ENCODE measurements at places on chromosomes 1 and 21. TPM values are rescaled to one million over a fixed set of nuclear protein-coding genes. Genes with fewer than 3 reads are reported as not detected.

MAB21L3 gene
- 0.24 TPM for total RNA-seq

SPRR2G gene
- total RNA-seq: not detected

GRCh38 chr1:246526915-246527314 lies 19.8 kb upstream of the SMYD3 start:
- H3K4me1 ChIP-seq: peaks cover 6% of the 10 kb centered on the region
- peaks cover 16% of the 10 kb centered on the region for H3K36me3 ChIP-seq
- H3K4me3 ChIP-seq: no peak overlapping the region
- H3K27me3 ChIP-seq: peaks cover 18% of the 10 kb centered on the region
- H3K27ac ChIP-seq: no peak overlapping the region

DNA sequence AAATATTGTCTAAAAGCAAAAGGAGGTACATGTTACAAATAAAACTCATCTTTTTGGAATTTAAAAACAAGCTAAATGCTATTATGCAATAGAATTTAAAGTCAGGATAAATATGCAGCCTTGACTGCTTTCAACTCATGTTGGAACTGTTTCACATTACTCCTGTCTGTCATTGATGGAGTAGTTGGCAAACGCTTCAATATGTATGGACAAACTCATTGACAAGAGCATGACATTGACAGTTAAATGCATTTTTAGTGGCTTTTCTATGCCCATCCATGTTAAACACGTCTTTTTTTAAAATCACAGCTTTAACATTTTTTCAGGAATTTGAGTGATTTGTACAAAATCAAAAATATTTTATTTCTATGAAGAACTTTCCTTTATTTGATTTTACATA lies 1560.5 kb downstream of the KCNT2 start:
- DNase-seq: no peak
- H3K36me3 ChIP-seq: no peaks in the 10 kb centered on the region
- no peaks in the 10 kb centered on the region for H3K27me3 ChIP-seq
- no peak overlapping the region for H3K27ac ChIP-seq

DNA sequence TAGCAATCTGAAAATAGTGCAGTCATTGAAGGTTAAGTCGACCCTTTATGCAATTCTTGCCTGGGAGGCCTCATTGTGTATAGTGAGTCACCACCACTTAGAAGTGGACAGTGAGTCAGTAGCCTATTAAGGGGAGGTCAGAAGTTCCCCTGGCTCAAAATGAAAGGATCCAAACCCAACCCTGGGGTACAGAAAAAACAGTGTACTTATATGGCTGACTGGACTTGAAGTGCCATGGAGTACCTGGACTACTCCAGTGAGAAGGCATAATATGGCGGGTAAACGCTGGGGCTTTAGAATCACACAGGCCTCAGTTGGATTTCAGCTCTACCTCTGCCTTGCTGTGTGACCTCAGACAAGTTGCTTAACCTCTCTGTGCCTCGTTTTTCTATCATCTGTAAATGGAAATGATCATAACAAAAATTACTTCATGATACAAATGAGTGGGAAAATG lies 2.2 kb upstream of the BCL9 start:
- peak; percentile 95 for DNase-seq
- peaks cover 7% of the 10 kb centered on the region for H3K27me3 ChIP-seq
- peaks cover 6% of the 10 kb centered on the region for H3K4me1 ChIP-seq
- peak overlapping the region; percentile 54 for H3K27ac ChIP-seq
- no peak overlapping the region for H3K4me3 ChIP-seq
- no peaks in the 10 kb centered on the region for H3K36me3 ChIP-seq

CAMK1G gene
- total RNA-seq: 5.1 TPM

DIO1 gene
- total RNA-seq: not detected

- H3K27me3 ChIP-seq: no peaks in the 10 kb centered on the region
- H3K27ac ChIP-seq: no peak overlapping the region
- no peaks in the 10 kb centered on the region for H3K36me3 ChIP-seq
- DNase-seq: no peak
Measured at GRCh38 chr21:22201126-22201525, 1202.9 kb downstream of the NCAM2 start.

DNA sequence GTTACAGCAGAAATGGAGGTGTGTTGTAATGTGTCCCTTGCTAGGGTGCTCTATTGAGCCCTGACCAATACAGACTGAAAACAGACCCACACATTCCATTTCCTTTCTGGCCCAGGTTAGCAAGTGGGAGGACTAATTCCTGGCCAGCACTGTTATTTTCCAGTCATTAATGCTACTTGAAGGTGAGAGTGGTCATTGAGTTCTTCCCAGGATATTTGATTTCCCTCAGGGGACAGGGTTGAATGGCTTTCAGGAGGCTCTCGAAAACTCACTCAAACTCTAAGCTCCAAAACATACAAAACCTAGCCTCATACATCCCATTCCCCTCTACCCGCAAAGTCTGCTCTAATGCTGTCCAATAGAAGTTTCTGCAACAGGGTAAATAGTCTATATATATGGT lies 6.2 kb downstream of the LRRC52 start:
- DNase-seq: no peak
- H3K36me3 ChIP-seq: no peaks in the 10 kb centered on the region
- H3K4me3 ChIP-seq: no peak overlapping the region
- no peak overlapping the region for H3K27ac ChIP-seq
- peaks cover 5% of the 10 kb centered on the region for H3K27me3 ChIP-seq

DNA sequence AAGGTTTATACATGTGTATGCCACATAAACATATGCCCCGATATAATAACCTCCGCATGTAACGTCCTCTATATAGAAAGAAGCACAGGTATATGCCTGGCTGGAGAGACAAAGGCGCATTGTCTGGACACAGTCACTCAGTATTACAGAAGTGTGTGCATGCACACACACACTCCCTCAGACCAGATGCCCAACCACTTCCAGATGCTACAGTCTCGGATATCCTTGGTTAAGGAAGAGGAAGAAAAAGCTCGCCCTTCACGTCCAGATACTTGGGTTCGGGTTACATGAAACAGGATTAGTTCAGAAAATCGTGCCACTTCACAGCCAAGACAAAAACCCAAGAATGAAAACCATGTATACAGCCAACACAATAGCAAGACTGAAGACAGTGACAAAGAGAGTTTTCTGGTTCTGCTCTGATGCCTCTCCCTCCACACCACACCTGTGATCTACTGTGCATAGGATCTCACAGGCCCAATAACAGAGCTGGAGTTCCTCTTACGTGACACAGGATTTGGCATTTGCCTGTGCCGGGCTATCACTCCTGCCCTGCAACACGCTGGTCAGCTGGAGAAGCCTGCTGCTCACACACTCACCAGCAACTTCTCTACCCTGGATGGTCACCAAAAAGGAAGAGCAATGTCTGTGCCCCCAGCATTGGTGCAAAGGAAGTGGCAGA lies 75.0 kb downstream of the SSBP3 start:
- peaks cover 89% of the 10 kb centered on the region for H3K4me1 ChIP-seq
- H3K27me3 ChIP-seq: no peaks in the 10 kb centered on the region
- DNase-seq: no peak
- H3K27ac ChIP-seq: peak overlapping the region; percentile 11
- H3K36me3 ChIP-seq: peaks cover 5% of the 10 kb centered on the region

GRCh38 chr1:156510709-156511108 lies 10.1 kb upstream of the MEF2D start:
- H3K27ac ChIP-seq: peak overlapping the region; percentile 81
- H3K4me1 ChIP-seq: peaks cover 52% of the 10 kb centered on the region
- H3K27me3 ChIP-seq: no peaks in the 10 kb centered on the region

IFNLR1 gene
- not detected for total RNA-seq

DNA sequence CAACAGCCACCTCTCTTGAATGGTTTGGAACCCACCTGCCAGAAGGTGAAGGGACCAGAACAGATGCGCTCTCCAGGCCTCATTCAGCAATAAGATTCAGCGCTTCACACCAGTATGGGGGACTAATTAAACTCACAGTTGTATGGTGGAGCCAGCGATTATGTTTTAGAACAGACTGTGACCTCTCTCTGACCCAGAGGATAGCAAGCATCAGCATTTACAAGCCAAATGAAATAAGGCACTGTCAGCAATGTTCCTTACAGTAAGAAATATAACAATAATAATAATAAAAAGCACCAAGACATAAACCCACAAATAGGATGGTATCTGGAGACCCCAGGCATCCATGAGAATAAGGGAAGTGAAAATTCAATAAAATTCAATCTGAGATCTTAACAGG lies 6.9 kb upstream of the CDC42BPA start:
- H3K4me3 ChIP-seq: no peak overlapping the region
- DNase-seq: no peak
- H3K36me3 ChIP-seq: no peaks in the 10 kb centered on the region
- H3K27ac ChIP-seq: no peak overlapping the region

DNA sequence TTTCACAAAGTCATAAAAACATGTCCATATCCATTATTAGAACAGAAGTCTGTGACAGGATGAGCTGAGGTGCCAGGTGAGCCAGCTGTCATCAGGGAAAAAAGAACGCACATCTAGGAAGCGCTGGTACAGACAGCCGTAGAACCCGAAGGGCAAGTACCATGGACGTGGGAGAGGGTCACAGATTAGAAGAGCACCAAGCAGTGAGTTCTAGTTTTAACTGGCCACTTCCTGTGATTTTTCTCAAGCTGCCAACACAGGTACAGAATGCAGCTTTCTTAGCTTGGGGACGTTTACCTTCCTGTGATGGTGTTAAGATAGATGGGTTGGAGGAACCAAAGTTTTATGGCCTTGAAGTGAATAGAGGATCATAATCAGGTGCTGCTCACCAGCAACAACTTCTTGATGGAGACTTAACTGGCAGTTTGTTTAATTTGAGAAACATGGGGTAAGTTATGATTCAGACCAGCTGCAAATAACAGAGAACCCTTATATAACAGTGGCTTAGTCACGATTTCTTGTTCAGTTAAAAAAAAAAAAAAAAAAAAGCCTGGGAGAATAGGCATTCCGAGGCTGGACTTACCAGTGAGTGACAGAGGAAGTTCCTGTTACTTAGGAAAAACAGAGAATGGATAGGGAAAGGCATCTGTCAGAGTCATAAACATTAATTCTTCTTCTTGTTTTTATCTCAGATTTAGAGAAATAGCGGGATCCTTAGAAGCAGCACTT lies 30.9 kb downstream of the AGT start:
- no peaks in the 10 kb centered on the region for H3K27me3 ChIP-seq
- H3K27ac ChIP-seq: peak overlapping the region; percentile 81
- H3K36me3 ChIP-seq: peaks cover 8% of the 10 kb centered on the region
- no peak overlapping the region for H3K4me3 ChIP-seq

- H3K27me3 ChIP-seq: no peaks in the 10 kb centered on the region
- no peak for DNase-seq
- H3K4me3 ChIP-seq: no peak overlapping the region
- H3K27ac ChIP-seq: peak overlapping the region; percentile 53
- H3K36me3 ChIP-seq: peaks cover 18% of the 10 kb centered on the region
Measured at GRCh38 chr1:59155351-59155750, 141.5 kb upstream of the FGGY start.

- DNase-seq: peak; percentile 6
- peaks cover 55% of the 10 kb centered on the region for H3K4me1 ChIP-seq
- H3K36me3 ChIP-seq: no peaks in the 10 kb centered on the region
- no peaks in the 10 kb centered on the region for H3K27me3 ChIP-seq
- H3K4me3 ChIP-seq: no peak overlapping the region
Measured at GRCh38 chr21:35349376-35350080, 300.4 kb upstream of the RUNX1 start.

VHLL gene
- total RNA-seq: not detected

DNA sequence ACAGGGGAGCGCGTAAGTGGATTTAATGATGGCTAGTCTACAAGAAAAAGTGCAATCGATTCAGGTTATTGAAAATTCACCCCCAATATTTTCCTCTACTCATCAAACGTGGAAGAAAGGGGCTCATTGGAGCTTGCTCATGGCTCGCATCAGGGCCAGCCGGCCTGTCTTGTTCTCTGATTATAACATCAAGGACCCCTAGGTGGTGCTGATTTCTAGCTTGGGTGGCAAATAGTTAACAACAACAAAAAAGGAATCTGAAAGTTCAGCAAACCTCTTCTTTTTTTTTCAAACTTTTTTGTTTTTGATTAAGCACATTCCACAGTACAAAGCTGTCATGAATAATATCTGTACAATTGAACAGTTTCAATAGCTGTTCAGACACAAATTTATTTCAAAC lies 35.8 kb upstream of the SOD1 start:
- DNase-seq: no peak
- no peaks in the 10 kb centered on the region for H3K36me3 ChIP-seq

OLIG1 gene
- total RNA-seq: not detected

ANKRD65 gene
- not detected for total RNA-seq

DNA sequence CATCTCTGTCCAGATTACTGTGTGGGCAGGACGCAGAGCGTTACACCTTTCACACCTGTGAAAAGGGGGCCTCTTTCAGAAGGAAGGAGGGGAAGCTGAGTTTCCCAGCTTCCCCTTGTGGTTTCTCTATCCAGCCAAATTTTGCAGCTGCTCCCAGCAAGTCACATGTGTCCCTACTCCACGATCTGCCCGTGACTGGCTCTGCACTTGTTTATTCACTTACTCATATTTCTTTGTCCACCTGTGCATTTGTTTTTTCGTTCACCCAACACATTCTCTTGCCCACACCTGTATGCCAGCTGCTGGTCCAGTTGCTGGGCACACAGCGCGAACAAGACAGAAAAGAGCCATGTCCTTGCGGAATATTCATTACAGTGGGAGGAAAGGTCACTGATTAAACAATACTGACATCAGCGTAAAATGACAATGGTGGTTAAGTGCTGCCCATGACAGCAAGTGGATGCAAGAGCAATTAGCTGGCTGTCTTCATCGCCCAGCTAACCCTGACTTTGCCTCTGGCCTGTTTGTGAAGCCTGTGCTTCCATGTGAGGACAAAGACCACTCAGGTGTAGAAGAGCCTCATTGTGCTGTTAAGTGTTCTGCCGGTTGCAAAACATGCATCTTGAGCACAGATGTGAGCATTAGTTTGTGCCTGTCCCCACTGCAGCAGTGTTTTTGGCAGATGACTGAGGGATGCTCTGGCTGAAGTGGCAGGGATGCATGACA lies 28.6 kb upstream of the NEK2 start:
- no peak overlapping the region for H3K27ac ChIP-seq
- peaks cover 8% of the 10 kb centered on the region for H3K4me1 ChIP-seq
- H3K36me3 ChIP-seq: no peaks in the 10 kb centered on the region
- no peak for DNase-seq

DNA sequence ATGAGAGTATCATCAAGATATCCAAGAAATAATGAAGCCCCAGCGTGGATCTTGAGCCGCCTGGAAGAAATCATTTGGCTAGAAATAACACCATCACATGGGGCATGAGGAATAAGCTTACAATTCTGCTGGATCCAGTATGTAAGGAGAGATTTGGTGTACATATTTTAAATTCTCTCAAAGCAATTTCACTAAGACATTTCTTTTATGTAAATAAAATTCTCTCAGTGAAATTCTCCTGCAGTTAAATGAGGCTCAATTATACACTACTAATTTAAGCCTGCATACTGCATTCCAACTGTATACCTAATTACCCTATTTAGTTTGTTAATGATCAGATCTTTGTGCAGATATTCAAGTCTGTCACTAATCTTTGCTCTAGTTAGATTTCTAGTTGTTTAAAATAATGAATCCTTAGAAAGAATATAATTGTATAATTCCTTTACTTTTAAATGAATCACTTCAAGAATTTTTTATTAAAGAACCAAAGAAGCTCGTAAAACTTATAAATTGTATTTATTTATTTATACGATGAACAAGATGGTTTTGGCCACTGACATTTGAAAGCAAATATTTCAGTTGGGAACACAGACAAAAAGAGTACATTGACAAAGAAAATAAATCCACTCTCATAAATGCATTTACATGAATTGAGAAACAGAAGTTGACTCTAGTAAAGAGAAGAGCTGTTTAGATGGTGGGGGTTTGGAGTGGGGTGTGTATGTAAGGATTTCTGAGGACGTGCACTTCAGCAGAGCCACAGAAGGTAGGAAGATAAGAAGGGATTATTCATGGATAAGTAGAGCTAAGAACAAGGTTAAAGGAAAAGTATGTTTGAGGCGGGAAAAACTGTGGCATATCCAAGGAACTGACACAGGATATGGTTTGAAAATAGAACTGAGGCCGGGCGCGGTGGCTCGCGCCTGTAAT lies 466.8 kb downstream of the DSCAM start:
- no peak overlapping the region for H3K4me3 ChIP-seq
- no peak for DNase-seq
- no peaks in the 10 kb centered on the region for H3K27me3 ChIP-seq
- peaks cover 4% of the 10 kb centered on the region for H3K36me3 ChIP-seq
- H3K4me1 ChIP-seq: no peaks in the 10 kb centered on the region

Measured in HFFc6 (cell line).